Stimulated activated CD4-positive, alpha-beta T cell treated with anti-CD3 and anti-CD28 coated beads, TNF-alpha, amount 100 ng/mL, for 4 hours (primary cell): ENCODE measurements at places on chromosomes 6 and 20.

- DNase-seq = no peak
Observed at GRCh38 chr6:67640484-67640883, 994.6 kb upstream of the ADGRB3 start.

DNA sequence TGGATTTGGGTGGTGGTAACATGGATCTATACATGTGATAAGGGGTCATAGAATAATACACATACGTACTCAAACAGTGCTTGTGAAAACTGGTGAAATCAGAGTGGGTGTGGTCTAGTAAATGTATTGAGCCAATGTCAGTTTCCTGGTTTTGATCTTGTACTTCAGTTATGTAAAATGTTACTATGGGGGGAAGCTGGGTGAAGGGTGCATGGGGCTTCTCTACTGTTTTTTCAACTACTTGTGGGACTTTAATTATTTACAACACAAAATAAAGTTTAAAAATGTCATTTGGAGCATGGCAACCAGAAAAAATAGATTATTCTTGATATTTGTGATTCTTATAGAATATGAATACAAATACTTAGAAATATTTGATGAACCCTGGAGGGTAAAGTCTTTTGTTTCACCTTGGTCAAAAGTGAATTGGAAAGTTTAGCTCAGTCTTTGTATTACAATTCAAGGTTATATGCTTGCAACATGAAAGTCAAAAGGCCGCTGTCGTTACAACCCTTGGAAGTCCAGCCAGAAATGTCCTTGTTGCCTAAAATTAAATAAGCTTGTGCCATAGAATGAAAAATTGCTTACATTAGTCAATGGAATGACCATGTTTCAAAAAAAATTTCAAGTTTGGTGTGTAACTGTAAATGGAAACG, 74.1 kb downstream of the TXNDC5 start:
- no peak for DNase-seq

DNA sequence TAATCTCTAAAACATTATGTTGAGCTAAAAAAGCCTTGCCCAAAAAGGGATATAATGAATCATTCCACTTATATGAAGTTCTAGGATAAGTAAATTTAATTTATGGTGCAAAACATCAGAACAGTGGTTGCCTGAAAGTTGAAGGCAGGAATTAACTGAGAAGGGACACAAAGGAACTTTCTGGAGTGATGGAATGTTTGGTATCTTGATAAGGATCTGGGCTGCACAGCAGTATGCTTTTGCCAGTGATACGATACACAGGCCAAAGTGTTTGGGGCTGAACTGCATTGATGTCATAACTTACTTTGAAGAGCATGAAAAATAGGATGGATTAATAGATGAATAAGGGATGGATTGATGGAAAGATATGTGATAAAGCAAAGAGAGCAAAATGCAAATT, 146.1 kb upstream of the LRFN2 start:
- no peak for DNase-seq

DNA sequence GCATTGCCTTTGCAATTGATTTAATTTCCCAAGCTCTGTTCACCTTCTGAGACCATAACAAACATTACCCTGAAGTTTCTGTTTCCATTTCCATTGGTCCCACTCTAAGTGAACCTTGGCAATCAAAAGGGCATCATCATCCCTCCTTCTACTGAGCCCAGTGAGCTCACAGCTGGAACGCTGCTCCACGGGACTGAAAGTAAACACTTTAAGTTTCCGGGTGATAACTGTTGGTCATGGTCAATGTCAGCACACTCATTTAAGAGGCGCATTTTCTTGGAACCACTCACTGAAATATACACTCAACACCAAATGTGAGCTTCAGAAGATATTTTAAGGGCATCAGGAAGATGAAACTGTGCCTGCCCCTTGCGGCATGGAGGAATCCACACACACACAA, 37.1 kb upstream of the RPS6KA2 start:
- no peak for DNase-seq

DNA sequence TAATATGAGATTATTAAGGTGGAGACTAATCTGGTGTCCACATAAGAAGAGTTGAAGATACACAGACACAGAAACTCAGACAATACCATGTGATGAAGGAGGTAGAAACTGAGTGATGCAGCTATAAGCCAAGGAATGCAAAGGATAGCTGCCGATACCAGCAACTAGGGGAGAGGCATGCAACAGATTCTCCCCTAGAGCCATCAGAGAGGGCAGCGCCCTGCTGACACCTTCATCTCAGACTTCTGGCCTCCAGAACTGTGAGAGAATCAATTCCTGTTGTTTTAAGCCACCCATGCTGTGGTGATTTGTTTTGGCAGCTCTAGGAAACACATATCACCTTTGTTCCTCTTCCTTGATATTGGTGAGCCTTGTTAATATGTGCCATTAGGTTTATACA, 41.5 kb downstream of the STXBP5 start:
- no peak for DNase-seq

- DNase-seq = peak; percentile 50
Observed at GRCh38 chr6:154156135-154156896, 117.3 kb downstream of the OPRM1 start.

GRCh38 chr20:1462834-1463233, 3.8 kb downstream of the NSFL1C start:
- DNase-seq = no peak

- DNase-seq = no peak
Observed at GRCh38 chr6:27700337-27700736, 211.9 kb downstream of the OR2B2 start.

DNA sequence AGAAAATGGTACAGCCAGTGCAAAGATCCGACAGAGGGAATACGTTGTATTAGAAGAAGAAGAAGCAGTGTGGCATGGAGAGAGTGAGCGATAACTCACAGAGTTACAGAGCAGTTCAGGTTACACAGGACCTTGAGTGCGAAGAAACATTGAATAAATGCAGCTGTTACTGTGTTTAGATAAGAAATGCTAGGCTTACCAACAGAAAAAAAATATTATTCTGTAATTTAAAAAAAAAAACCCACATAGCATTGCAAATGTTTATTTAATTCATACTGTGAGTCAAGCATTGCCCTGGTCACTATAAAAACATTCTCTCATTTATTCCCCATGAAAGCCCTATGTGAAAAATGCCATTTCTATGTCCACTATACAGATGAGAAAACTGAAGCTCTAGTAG, 373.4 kb upstream of the EPHA7 start:
- DNase-seq = no peak
